ENCODE measurements at places on chromosomes 1 and 21.
A peak's percentile ranks its signal among the peaks of the same experiment; 100 is the strongest.

- DNase-seq, result peak; percentile 57
Measured at GRCh38 chr21:45308194-45309068, 20.7 kb upstream of the POFUT2 start.

DNA sequence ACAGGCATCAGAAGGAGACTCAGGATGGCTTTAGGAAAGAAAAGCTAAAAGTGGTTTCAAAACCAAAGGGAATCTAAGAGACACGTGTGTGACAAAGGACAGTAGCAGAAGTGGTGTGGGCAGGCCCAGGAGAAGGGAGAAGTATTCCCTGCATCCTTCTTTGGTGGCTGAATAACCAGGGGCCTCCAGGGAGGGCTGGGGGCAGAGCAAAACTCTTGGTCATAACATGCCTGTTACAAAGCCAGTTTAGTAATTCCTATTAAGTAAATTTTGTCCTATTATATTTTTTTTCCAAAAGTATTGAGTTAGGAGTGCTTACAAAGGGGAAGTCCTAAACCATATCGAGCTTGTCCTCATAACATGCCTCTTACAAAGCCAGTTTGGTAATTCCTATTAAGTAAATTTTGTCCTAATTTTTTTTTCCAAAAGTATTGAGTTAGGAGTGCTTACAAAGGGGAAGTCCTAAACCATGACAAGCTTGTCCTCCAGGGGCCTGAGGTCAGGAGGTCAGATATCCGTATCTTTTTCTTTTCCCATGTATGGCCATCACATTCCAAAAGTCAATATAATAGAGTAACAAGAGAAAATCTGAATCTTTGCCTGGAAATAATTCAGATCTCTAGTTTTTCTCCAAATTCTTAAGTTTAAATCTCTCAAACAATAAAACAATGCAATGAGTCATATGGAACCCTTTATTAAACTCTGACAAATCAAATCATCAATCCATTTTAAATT is 509.2 kb downstream of the LTN1 start:
- no peak for DNase-seq

GRCh38 chr1:84344286-84344685 is 42.8 kb downstream of the SAMD13 start:
- no peak for DNase-seq

DNA sequence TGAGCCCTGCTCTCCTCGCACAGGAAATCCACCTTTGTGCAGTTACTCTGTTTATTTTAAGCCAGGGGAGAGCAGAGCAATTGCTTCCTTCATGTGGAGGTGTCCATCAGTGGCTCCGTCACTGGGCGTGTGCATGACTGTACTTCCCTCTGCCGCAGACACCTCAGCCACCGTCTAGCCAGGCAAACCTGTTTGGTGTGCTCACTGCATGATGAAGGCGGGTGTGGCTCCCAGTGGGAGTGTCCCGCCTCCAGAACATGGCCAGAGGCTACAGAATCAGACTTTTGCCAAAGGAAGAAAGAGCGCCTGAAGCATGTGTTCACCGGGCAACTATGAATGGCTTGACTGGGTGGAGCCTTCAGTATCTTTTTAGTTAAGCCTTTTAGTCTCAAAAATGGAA is 26.1 kb upstream of the LAMC2 start:
- no peak for DNase-seq

GRCh38 chr1:60031146-60031545 is 42.4 kb downstream of the C1orf87 start:
- no peak for DNase-seq

DNA sequence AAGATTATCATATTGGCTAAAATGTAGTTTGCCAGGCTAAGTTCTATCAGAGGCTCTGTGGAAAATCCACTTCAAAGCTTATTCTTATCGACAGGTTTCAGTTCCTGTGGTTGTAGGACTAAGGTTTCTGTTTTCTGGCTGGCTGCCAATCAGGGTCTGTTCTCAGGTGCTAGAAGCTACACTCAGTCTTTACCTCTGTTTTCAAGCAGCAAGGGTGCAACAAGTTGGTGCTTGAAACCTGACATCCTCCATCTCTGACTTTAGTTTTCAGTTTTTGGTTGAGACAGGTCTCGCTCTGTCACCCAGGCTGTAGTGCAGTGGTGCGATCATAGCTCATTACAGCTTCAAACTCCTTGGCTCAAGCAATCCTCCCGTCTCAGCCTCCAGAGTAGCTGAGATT is 15.3 kb upstream of the TMCO2 start:
- DNase-seq, result no peak

DNA sequence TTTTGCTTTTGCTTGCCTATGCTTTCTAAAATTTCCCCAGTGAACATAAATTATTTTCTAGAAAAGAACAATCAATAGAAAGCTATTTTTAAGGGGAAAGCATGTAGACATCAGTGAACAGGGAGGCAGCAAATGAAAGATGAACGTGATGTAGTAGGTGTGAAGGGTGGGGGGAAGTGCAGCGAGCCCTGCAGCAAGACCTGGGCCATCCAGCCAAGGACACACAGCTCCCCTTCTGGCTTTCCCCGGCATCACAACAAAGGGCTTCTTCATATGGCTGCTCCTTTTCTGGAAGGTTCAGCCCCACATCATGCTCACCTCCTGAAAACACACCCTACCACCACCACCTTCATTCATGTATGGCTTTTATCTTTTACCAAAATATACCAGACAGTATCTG is 109.2 kb upstream of the ETS2 start:
- no peak for DNase-seq

GRCh38 chr1:21913258-21913657 is 23.9 kb downstream of the HSPG2 start:
- no peak for DNase-seq

DNA sequence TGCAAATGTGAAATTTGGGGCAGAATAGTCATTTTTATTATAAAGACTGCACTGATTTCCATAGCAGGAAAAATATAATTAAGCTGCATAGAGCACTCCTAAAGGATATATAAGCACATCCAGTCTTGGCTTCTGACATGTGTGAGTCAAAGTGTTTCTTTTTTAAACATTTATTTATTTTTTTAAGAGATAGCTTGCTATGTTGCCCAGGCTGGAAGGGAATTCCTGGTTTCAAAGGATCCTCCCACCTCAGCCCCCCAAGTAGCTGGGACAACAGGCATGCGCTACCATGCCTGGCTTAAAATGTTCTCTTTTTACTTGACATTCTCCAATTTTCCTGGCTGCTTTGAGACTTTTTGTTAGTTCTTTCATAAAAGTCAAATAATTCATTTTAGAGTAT is 126.1 kb downstream of the HMCN1 start:
- no peak for DNase-seq

GRCh38 chr1:248215880-248216279 is 15.3 kb upstream of the OR2M4 start:
- DNase-seq, result no peak
